Activated CD8-positive, alpha-beta memory T cell treated with anti-CD3 and anti-CD28 coated beads for 4 hours (primary cell): ENCODE measurements at places on chromosomes 1 and 21.

- DNase-seq, result no peak
Measured at GRCh38 chr1:66511118-66511517, 22.8 kb upstream of the SGIP1 start.

DNA sequence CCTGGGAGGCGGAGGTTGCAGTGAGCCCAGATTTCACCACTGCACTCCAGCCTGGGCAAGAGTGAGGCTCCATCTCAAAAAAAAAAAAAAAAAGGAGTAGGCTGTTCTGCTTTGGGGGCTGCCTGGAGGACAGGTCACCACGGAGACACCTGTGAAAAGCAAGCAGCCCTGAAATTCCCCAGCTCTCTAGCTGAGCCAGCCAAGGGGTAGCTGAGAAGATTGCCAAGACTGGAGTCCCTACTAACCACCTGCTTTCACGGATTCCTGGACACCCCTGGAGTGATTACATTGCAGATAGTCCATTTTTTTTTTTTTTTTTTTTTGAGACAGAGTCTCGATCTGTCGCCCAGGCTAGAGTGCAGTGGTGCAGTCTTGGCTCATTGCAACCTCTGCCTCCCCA lies 12.5 kb downstream of the GPX7 start:
- DNase-seq, result no peak

DNA sequence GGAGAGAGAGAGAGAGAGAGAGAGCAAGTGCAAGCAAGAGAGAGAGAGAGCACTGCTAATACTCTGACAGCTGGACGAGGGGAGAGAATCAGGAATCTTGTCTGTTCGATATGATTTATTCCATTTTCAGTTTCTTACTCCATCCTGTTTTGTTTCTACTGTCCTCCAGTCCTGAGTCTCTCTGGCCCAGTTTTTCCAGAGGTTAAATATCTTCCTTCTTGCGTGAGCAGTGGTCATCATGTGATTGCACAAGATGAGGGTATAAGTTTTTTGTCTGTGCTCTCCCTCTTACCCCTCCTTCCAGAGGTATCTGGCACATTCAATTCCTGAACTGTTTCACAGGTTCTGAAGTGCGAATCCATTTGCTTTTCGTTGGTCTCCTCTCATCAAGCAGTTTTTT lies 16.8 kb downstream of the UBE2U start:
- no peak for DNase-seq

- DNase-seq, result peak; percentile 6
Measured at GRCh38 chr1:5745800-5746610, 246.2 kb downstream of the NPHP4 start.

- no peak for DNase-seq
Measured at GRCh38 chr21:26148071-26148839, 22.3 kb downstream of the APP start.

GRCh38 chr1:229237320-229237719 lies 33.6 kb upstream of the RAB4A start:
- DNase-seq, result no peak

DNA sequence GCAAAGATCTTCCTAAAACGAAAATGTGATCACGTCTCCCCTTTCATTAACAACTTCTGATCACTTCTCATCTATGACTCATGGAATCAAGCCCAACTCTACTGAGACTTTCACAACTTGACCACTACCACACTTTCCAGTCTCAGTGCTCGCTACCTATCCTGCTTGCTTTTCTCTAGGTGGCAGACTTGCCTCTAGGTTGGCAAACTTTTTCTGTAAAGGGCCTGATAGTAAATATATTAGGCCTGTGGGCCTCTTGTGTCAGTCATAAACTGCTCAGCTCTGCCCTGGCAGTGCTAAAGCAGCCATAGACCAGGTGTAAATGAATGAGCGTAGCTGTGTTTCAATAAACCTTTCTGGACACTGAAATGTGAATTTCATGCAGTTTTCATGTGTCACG lies 21.5 kb upstream of the HMGB4 start:
- no peak for DNase-seq

DNA sequence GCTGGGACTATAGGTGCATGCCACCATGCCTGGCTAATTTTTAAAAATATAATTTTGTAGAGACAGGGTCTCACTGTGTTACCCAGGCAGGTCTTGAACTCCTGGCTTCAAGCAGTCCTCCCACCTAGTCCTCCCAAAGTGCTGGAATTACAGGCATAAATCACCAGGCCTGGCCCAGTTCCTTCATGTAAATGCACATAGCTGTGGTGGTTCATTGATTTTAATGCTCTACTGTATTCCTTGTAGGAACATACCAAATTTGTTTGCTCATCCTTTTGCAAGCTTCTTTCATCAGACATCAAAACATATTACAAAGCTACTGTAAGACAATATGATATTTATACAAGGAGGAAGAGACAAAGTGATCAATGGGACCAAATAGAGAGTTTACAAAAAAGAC lies 237.5 kb upstream of the ESRRG start:
- DNase-seq, result no peak
